ENCODE measurements at places on chromosomes 3 and 15. TPM values are rescaled to one million over a fixed set of nuclear protein-coding genes. Genes with fewer than 3 reads are reported as not detected.

Gene ZBED2
- total RNA-seq, result not detected

Gene MASP1
- 328 TPM for total RNA-seq

DNA sequence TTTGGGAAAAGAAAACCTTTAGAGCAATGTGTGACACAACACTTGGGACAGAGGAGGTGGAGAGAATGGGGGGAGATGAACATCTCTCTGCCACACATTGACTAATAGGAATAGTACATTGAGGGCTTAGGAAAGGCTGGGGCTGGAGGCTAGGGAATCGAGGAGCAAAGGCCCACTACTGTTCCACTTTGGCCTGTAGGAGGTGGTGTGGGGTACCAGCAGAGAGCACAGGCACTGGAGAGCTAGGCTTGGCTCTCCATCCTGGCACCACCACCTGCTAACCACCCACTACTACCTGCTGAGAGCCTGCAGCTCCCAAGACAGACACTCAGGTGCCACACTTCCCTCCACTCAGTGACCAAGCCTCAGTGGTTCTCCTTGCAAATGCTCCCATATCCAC, 19.4 kb downstream of the CCDC32 start:
- H3K27me3 ChIP-seq, result no peaks in the 10 kb centered on the region
- no peak overlapping the region for H3K4me3 ChIP-seq
- no peak overlapping the region for H3K27ac ChIP-seq

GRCh38 chr3:179853176-179853575, 183.6 kb downstream of the PEX5L start:
- peak overlapping the region; percentile 35 for H3K27ac ChIP-seq
- no peaks in the 10 kb centered on the region for H3K4me1 ChIP-seq
- H3K4me3 ChIP-seq, result no peak overlapping the region
- no peaks in the 10 kb centered on the region for H3K27me3 ChIP-seq
- peak; percentile 91 for DNase-seq
- H3K36me3 ChIP-seq, result no peaks in the 10 kb centered on the region

Data from fibroblast of lung (primary cell).